ENCODE measurements at places on chromosomes 12 and 14.

DNA sequence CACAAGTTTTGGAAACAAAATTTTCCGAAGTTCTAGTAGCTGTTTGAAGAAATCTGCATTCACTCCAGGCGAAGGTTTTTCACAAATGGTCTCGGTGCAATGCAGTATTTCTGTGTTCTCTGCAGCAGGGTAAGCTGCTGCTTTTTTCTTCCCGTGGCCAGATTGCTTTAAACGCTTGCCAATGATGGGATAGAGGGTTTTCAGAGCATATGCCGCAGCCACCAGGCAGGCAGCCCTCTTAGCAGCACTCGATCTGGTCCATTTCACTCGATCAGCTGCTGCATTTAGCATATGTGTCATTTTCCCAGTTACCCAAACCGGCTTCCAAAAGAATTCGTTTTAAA lies 315 bp downstream of the ABCD2 start:
- no peak for DNase-seq

DNA sequence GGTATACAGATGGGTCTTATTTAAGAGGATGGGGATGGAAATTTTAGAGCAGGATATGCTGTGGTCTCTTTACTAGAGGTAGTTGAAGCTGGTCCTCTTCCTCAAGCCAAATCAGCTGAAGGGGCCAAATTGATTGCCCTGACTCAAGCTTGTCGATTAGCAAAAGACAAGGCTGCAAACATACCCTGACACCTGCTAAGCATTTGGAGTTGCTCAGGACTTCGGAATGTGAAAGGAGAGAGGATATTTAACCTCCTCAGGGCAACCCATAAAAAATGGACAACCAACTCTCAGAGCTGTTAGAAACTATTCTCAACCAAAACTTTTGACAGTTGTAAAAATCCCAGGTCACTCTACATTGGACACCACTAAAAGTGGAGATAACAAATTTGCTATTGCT lies 15.6 kb downstream of the PTGDR start:
- no peak for DNase-seq

GRCh38 chr12:48969833-48970701 lies 1.5 kb downstream of the WNT10B start:
- DNase-seq, result no peak

- no peak for DNase-seq
Measured at GRCh38 chr14:100348784-100349685, 25.9 kb downstream of the SLC25A47 start.

DNA sequence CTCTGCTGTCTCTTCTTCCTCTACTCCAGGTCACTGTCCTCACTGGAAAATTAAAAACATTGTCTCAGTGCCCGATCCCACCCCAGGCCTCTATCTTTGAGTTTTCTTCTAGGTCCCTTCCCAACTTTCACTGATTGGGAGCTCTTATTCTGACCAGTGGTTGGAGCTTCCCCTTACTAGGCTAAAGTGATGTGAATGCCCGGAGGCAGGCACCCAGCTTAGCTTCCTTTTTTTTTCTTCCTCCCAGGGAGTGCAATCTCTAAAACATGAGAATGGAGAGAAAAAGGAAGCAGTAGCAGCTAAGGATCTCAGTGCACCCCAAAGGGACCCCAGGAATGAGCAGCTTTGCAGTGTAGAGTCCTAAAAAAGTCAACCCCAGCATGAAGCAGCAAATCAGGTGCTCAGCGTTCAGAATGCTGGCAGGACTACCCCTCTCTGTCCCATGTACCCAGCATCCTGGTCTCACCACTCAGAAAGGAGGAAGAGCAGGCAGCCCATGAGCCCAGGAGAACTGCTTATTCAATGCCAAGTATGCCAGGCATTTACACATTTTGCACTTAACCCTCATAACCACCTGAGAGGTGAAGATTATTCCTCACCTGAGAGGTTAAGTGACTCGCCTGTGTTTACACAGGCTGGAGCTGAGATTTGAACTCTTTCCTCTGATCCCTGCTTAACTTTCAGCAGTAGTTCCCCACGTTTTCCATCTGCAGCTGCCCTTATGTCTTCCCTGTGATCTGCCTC lies 146.2 kb upstream of the PWP1 start:
- no peak for DNase-seq

DNA sequence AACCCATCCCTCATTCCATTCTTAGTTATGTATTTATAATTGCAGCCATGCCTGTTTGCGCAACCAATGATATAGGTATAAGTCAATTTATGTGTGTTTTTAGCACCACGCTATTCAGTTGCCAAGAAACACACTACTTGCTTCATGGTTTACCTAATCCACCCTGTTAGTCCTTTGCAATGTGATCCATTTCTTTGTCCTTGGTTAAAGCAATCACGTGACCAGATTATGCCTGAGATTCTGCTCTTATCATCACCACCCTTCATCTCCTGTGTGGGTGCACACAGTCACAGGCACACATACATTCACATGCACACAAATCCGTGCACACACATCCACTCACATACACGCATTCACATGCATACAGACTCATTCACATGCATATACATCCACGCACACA lies 52.3 kb upstream of the KCNA5 start:
- DNase-seq, result no peak

- no peak for DNase-seq
Measured at GRCh38 chr14:81433378-81433777, 33.3 kb upstream of the STON2 start.

DNA sequence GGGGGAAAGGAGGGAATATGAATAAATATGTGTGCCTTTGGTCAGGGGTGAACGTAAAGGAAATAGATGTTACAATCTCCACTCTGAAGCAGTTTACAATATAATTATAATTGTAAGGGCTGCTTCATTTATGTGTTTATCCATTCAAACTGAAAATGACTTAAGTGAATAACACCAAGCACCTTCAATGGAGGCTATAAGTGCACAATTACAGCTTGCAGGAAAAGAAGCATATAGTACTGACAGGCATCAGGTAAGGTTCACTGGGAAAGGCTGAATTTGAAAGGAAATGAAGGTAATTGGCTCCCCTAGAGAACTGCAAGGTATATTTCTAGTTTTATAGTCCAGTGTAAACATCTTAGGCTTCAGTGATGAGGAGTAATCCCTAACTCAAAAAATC lies 192.7 kb downstream of the STXBP6 start:
- DNase-seq, result no peak

DNA sequence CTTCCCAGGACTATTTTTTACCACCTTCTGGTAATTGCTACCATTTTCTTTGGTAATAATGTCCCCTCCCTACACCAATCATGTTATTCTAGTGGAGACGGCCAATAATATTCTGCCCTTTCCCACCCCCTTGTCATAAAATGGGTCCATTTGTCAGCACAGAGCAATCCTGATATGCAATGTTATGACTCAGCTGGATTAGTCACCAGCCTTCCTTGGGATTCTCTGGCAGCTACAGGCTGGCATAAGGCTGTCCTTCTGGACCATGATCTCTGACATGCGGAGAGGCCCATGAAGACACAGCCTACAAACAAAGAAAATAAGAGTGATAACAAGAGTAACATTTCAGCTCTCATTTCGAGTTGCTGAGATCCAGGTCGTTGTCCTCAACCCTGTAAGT lies 222.0 kb upstream of the CPNE8 start:
- no peak for DNase-seq

GRCh38 chr14:99944241-99944651 lies 121.0 kb upstream of the EVL start:
- DNase-seq, result no peak

DNA sequence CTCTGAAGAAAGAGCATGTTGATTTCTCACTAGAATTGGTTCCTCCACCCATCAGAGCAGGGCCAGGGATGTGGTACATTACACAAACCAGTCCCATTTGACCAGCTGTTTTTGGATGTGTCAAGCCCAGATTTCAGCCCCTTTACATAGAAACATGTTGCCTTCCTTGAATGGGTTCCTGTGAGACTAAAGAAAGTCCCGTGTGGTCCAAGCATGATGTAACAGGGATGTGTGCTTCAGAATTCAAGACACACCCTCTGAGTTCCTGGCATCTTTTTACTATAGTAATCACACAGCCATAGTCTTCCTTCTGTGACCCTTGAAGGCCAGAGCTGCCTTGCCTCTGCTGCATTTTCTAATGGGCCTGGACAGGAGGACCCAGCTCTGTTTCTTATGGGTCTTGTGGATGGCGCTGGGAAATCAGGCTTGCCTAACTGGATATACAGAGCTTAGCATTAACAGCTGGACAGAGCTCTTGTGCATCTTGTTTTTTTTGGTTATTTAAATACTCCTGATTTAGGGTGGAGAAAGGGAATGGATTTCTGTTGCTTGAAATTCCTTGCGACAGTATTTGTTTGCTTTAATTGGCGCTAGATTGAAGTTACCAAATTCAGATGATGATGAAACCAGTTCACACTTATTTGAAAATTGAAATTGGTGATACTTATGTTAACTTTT lies 341.0 kb downstream of the ZFP36L1 start:
- DNase-seq, result no peak

DNA sequence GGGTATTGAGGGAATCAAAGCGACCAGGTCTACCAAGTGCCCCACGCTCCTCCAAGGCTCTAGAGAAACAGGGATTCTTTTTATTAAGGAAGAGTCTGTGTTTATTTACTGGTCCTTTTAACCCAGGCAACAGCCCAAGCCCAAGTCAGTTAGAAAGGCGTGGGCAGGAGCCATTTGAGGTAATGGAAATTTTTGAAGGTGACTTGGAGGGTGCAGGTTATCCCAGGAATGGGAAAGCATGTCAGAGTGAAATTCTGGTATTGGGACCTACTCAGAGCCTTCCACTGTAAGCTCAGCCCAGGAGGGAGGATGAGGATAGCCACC lies 2.9 kb downstream of the SLC6A12 start:
- no peak for DNase-seq

DNA sequence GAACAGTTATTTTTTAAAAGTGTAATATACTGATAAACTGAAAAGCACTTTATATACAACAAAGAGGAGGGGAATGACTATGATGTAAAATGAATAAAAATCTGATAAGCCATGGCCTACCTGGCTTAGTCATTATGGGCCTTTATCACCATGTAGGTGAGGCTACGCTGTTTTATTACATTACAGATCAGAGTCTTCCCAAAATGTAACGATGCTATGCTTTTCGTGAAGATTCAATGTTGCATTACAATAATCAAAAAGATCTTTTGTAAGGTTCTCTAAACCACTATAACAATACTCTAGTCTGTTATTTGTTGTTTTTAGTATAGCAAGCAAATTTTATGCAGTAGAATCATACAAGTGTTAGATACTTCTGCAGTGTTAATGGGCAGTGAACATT lies 34.2 kb downstream of the ARID4A start:
- DNase-seq, result no peak

DNA sequence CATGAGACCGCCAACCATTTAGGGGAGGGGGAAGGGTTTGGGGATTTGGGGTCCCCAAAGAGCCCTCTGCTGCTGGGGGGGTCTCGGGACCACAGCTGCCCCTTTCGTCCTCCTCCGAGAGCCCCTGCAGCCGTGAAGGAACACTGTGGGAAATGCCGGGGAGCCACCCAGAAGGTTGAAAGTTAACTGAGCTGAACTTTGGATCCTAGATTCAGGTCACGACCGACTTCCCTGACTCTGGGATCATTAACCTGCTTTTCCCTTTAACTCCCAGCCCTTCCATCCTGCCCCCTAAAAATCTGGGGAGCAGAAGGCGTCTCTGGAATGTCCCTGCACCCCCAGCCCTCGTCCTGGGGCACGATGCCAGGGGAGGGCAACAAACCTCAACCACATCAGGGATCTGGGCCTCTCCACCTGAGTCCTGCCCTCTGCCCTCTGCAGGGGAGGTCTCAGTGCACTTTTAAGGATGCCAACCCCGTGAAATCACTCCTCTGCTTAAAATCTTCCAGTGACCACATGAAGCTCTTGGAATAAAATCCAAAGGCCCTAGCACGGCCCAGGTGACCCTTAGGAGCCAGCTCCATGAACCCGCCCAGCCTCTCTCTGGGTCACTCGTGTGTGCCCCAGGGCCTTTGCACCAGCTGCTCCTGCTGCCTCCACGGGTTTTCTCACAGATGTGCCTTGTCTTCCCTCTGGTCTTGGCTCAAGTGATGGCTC lies 95.0 kb downstream of the RFLNA start:
- no peak for DNase-seq

DNA sequence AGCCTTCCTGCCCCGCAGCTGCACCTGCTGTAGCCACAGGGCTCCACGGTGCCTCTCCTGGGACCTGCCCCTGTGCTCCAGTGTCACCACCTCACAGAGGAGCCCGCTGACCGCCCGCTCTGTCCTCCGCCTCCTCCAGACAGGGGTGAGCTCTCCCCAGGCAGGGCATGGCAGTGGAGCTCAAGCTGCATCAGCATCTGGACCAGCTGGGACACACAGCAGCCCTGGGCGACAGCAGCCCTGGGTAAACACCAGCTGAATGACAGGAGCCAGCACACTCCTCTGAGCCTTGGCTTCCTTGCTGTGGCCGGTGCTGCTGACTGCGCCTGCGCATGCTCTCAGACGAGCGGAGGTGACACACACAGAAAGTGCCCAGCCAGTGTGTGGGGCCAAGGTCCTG lies 22.0 kb downstream of the CHGA start:
- no peak for DNase-seq

- no peak for DNase-seq
Measured at GRCh38 chr14:47264842-47265241, 410.6 kb downstream of the MDGA2 start.

- DNase-seq, result no peak
Measured at GRCh38 chr14:80996049-80996901, 40.9 kb downstream of the TSHR start.

DNA sequence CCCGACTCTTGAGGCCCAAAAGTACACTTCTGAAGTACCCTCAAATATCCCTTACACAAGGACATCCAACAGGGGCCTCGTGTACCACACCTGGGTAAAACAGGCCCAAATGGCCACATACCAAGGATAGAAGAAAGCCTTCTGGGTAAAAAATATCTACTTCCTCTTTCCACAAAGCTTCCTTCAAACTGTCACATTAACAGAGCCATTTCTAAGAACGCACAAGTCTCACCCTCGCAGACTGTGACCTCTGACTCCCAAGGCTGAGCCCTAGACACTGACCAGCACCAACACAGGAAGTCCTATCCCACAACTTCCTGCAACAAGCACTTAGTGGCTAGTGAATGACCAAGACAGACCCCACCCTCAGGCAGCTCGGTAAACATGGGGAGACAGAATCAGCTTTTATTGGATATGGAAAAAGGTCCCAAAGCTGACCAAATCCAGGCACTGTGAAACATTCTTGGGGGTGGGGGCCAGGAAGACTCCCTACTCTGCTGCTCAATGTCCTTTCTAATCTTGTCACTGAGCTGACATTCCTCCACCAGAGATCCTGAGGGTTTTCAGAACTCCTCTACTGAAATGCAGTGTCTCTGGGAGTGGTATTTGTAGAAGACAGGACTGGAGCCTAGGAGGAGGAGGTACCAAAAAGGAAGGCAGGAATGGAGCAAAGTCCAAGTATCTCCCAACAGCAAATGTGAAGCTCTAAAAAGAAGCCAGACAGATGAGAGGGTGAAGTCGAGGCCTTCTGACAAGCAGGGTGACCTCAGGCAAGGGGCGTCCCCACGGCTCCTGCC lies 15.9 kb downstream of the KCTD10 start:
- no peak for DNase-seq

DNA sequence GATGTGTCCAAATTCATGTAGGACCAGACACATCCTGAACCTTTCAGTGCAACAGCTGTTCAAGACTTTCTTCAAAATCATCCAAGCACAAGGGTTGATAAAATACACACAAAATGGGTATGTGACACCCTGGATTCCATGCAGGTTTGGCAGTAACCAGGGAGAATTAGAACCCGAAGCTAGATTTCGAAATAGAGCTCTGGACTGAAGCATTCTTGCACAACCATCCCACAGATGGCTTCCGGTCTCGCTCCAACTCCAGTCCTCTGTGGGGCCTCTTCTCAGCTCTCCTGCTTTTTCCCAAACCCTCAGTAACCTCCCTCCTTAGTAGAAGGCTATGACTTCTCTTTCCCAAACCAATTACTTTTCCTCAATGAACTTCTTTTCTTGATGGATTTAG lies 171.3 kb downstream of the TTC7B start:
- DNase-seq, result no peak

Data from stimulated activated CD8-positive, alpha-beta memory T cell treated with anti-CD3 and anti-CD28 coated beads, Interleukin-4, amount 100 ng/mL, for 1 hour (primary cell).